H4 (cell line): ENCODE measurements at places on chromosomes 7 and 10.

GRCh38 chr7:144777005-144777839 lies 58.6 kb downstream of the TPK1 start:
- DNase-seq = no peak

- peak; percentile 56 for DNase-seq
These were observed 69.8 kb downstream of the CDK1 start for GRCh38 chr10:60848126-60848525.

- DNase-seq = peak; percentile 89
These were observed 32.2 kb upstream of the COL13A1 start for GRCh38 chr10:69769395-69769992.

- no peak for DNase-seq
These were observed 26.0 kb downstream of the RNF32 start for GRCh38 chr7:156666368-156667109.

GRCh38 chr7:24216576-24217125 lies 67.3 kb upstream of the NPY start:
- peak; percentile 69 for DNase-seq
